ENCODE measurements at places on chromosomes 16 and 17.

- DNase-seq, result no peak
Measured at GRCh38 chr16:67050796-67051195, 21.8 kb downstream of the CBFB start.

DNA sequence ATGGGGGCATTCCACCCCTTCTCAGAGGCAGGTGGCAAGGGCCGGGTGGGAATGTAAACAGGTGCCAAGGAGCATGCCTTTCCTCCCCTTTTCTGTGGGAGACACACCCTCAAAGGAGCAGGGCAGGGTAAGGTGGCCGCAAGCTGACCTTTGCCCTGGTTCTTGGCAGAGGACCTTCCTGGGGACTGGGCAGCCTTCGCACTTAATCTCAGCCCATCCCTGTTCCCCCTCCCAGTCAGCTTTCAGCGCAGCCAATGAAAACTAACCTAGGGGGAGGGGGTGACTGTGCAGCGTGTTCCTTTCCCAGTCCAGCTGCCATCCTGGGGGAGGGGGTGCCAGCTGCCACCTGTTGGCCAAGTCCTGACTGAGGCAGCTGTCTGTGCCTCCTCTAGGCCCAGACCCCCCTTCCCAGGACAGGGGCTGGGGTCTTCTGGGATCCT is 2.8 kb downstream of the TRAF4 start:
- no peak for DNase-seq

- no peak for DNase-seq
Measured at GRCh38 chr17:4514779-4515178, 16.1 kb downstream of the SPNS2 start.

DNA sequence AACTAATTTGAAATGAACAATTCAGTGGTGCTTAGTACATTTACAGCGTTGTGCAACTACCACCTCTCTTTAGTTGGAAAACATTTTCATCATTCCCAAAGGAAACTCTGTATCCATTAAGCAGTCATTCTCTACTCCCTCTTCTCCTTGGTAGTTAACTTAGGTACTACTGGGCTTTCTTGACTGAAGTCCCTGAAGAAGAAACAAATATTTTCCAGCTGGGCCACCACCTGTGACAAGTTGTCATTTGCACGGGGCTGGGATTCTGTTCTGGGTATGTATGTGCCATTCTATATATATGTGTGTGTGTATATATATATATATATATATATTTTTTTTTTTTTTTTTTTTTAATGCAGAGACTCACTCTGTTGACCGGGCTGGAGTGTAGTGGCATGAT is 15.4 kb upstream of the RMI2 start:
- no peak for DNase-seq

- no peak for DNase-seq
Measured at GRCh38 chr17:36074365-36074764, 10.3 kb downstream of the CCL18 start.

DNA sequence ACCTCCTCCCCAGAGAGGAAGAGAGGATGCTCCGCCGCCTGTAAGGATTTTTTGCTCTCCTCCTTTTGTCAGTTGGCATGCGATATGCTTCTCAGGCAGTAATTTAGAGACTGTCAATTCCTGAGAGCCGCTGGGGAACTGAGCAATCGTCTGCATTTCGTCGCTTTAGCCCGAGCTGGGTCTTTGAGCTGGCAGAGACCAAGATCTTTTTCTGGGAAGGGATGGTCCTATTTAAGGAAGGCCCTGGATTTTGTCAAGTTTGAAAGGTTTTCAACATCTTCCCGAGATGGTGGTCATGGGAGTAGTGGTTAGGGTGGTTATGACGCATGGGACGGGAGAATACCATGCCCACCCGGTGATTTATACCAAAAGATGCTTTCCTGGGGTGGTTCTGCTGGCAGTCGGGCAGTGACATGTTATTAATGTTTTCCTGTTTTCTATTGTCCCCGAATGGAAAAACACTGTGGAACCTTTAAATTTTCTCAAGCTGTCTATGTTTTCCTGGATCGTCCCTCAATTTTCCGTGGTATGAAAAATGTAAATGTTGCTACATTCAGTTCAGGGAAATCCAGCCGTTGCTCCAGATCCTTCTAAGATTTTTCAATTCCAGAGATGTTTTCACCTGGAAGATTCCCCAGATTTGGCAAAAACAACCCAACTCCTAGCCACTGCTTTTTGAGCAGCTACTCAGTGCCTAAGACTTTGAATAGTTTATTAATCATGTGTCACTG is 586.4 kb downstream of the MAF start:
- DNase-seq, result no peak

DNA sequence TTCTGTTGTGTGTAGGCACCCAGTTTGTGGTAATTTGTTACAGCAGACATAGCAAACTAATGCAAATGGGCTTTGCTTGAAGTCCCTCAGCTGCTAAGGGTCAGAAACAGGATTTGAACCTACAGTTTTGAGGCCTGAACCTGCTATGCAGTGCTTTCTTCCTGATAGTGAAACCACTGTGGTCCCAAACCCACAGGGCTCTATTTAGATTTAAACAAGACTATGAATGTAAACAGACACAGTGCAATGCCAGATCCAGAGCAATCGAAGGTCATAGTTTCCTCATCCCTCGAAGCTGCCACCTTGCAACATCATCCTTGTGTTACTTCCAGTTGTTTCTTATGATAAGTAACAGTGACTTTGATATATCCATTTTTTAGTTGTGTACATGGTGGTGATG is 630.2 kb downstream of the WWOX start:
- no peak for DNase-seq

- DNase-seq, result no peak
Measured at GRCh38 chr17:33874617-33875060, 380.4 kb upstream of the CCL2 start.

DNA sequence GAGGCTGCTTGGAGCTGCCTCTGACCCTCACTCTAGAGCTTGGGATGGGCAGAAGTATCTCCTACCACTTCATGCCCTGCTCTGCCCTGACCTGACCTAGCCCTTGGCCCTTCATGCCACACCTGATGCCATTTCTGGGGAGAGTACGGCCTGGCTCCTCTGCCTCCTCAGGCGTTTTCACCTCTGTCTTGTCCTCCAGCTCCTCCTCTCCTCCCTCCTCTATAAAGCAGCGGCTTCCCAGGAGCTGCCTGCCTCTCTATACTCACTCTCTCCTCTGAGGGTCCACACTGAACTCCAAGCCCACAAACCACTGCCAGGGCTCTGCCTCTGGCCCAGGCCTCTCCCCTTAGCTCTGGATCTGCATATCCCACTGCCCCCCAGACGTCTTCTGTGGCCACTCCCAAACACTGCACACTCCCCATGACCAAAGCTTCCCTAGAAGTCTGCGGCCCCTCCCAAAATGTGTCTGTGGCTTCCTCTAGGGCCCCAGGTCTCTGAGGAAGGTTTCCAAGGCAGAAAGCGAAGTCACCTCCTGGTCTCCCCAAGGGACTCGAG is 52.6 kb downstream of the PITPNM3 start:
- DNase-seq, result no peak

- no peak for DNase-seq
Measured at GRCh38 chr17:6422654-6423241, 12.2 kb downstream of the AIPL1 start.

DNA sequence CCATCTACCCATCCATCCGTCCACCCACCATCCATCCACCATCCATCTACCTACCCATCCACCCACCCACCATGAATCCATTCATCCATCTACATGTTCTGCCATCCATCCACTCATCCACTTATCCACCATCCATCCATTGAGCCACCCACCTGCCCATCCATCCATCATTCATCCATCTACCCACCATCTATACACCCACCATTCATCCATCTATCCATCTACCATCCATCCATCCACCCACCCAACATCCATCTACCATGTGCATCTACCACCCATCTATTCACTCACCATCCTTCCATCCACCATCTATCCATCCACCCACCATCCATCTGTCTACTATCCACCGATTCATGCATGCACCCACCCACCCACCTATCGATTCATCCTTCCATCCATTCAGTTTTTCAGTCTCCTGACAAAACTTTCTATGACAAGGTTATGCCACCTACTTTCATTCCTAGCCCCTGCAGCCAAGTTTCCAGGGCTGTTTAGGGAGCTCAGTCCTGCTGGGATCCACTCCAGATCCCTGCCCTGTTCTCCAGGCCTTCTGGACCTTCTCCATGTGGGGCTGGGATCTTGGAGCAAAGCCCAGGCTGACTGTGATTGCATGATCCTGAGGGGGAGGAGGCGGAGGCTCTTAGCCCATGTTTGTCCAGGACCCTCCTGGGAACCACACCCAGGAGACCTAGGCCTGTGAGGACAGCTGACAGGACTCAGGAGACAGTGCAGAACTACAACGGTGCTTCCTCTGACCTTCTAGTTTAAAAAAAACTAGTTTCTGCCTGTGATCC is 27.4 kb downstream of the BCO1 start:
- no peak for DNase-seq

GRCh38 chr17:17808706-17809432 is 27.9 kb downstream of the SREBF1 start:
- DNase-seq, result no peak

DNA sequence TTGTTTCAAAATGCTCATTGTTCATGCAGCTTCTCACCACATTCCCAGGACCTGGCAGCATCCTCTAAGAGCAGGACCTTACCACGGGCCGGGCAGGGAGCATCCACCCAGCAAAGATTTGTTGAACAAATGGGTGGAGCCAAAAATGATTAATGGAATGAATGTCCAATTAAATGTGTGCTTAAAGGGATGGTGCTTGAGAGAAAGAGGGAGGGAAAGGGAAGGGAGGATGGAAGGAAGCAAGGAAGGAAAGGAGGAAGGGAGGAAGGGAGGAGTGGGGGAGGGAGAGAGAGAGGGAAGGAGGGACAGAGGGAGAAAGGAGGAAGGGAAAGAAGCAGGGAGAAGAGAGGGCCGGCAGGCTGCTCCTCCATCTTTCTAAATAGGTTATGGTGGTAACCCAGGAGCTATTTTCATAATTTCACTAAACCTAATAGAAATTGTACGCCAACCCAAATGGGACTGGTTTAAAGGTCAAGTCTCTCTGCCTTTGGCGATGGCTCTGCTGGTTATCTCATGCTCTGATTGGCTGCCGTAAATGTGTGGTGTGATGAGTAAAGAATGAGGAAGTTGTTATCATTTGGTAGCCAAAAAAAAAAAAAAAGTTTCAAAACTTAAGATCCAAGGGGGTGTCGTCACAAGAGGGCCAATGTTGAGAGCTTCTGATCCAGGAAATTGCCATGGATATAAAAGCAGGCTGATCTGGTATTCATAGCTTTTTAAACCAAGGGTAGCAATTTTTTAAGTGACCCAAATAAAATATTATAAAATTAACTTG is 126.7 kb upstream of the FOXF1 start:
- no peak for DNase-seq

GRCh38 chr17:10149573-10150399 is 48.6 kb downstream of the GAS7 start:
- no peak for DNase-seq

- no peak for DNase-seq
Measured at GRCh38 chr16:27364493-27365141, 37.4 kb upstream of the IL21R start.

DNA sequence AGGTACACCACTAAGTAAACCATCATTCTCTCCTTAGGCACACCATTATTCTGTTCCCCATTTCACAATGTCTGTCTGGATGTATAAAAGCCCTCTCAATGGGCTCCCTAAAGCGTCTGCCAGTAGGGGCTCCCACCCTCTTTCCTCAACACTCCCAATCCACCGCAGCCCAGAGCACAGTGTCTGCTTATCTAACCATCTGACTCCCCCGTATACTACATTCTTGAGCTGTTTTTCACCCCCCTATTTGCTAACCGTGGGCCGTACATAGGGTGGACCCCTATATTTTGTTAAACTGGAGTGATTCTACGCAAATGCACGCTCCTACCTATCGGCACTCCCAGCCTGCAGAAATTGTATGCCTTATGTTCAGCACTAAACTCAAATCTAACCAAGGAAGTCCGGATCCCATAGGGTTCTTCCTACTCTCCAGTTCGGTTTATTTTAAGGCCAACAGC is 685 bp upstream of the PSMD3 start:
- DNase-seq, result no peak

- DNase-seq, result no peak
Measured at GRCh38 chr16:66547101-66547989, 2.6 kb downstream of the TK2 start.

GRCh38 chr16:1850981-1851380 is 21.0 kb downstream of the MEIOB start:
- no peak for DNase-seq

GRCh38 chr17:39009581-39010001 is 42.4 kb upstream of the FBXO47 start:
- DNase-seq, result no peak

DNA sequence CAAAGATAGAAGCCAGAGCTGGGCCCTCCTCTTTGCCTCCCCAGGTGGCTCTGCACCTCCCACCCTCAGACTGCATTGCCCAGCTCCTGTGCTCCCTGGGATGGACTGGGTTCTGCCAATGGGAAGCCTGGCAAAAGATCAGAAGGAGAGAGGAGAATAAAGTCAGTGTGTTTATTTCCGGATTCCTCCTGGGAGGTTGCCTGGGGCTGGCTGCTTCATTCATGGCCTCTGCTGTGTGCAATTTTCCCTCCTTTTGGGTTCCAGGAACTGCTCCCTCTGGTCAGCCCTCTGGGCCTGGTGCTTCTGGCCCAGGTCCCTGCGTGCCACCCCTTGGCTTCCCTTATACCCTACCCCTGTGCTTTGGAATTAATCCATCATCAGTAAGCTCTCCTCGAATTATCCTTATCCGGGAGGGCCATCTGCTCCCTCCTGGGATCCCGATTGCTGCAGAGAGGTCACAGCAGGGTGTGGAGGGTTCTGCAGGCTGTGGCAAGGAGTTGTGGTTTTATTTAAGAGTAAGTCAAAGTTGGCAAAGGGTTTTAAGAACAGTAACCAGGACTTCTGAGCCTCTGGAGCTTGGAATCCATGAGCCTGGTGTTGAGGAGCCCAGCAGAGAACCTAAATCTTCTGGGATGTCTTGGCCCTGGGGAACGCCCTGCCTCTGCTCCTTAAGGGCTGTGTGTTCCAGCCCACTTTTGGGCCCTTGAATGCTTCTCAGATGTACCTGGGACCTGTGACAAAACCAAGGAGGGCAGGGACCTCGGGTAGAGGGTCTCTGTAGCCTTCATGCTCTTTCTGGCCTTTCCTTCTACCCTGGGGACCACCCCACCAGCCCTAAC is 8.2 kb upstream of the MMP2 start:
- no peak for DNase-seq

GRCh38 chr16:56349711-56350161 is 75.6 kb downstream of the AMFR start:
- DNase-seq, result no peak

Measured in stimulated activated CD8-positive, alpha-beta memory T cell treated with anti-CD3 and anti-CD28 coated beads, Interleukin-7, amount 100 ng/mL, for 24 hours (primary cell).